ENCODE measurements at places on chromosomes 16 and 17.
A peak's percentile ranks its signal among the peaks of the same experiment; 100 is the strongest.

DNA sequence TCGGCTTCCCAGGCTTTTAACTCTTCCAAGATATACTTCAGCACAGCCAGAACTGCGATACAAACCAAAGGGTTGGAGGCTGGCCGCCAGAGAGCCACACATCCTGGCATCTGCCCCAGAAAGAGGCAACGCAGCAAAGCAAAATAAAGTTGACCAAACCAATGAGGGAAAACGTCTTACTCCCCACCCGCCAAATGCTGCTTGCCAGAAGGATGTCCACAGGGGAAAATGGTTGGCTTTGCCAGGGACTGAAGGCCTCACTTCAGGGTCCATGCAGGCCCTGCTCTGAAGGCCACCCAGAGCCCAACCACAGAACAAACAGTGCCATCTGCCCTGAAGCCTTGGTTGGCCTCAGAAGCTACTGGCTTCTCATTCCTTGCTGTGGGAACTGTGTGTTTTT, 15.0 kb downstream of the CACNG1 start:
- DNase-seq = no peak

- DNase-seq = no peak
Measured at GRCh38 chr16:54248863-54249710, 37.5 kb downstream of the IRX3 start.

- no peak for DNase-seq
Measured at GRCh38 chr17:41625602-41626001, 1.2 kb upstream of the KRT17 start.

DNA sequence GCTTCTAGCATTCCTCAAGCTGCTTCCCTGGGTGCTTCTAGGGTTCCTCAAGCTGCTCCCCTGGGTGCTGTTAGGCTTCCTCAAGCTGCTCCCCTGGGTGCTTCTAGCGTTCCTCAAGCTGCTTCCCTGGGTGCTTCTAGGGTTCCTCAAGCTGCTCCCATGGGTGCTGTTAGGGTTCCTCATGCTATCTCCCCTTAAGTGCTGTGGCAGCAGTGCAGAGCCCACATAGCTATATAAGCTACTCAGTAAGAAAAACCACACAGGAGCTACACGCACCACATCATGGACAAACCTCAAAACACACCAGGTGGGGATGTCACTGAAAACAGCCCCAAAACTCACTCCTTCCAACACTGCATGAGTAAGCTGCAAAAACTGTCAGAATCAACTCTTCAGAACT, 35.2 kb downstream of the ANKRD11 start:
- no peak for DNase-seq

- no peak for DNase-seq
Measured at GRCh38 chr17:72122765-72123529, 2.1 kb downstream of the SOX9 start.

GRCh38 chr17:32654324-32654723, 167.5 kb downstream of the CDK5R1 start:
- no peak for DNase-seq

GRCh38 chr17:37359682-37360188, 16.1 kb upstream of the C17orf78 start:
- DNase-seq = no peak

DNA sequence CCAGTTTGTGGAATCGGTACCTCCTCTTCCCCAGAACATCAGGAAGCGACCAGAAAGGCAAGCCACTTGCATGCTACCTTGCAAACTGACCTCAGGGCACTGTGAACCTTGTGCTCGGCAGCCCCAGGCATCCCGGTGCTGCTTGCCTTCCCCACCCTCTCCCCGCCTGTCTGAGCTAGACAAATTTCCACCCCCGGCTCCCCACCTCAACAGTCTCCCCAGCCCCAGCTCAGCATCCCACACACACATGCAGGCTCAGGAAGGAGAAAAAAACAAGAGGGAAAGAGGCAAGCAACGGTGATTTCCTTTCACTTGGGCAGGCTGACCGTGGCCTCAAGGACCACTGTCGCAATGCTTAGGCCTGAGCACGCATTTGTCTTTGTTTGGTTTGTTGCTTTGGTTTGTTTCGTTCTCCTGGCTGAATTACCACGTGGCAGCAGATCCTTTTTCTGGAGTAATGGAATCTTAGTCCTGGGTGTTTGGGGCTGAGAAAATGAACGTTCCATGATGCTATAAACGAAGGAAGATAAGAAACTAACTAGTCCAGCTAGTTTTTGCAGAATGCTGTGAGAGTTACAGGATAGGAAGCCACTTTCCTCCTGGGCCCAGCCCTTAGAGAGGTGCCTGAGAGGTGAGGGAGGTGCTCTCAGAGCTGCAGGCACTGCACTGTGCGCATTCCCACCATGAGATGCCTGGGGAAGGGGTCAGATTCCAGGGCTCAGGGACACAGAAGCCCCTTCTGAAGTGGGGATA, 27.9 kb downstream of the SDK2 start:
- no peak for DNase-seq

DNA sequence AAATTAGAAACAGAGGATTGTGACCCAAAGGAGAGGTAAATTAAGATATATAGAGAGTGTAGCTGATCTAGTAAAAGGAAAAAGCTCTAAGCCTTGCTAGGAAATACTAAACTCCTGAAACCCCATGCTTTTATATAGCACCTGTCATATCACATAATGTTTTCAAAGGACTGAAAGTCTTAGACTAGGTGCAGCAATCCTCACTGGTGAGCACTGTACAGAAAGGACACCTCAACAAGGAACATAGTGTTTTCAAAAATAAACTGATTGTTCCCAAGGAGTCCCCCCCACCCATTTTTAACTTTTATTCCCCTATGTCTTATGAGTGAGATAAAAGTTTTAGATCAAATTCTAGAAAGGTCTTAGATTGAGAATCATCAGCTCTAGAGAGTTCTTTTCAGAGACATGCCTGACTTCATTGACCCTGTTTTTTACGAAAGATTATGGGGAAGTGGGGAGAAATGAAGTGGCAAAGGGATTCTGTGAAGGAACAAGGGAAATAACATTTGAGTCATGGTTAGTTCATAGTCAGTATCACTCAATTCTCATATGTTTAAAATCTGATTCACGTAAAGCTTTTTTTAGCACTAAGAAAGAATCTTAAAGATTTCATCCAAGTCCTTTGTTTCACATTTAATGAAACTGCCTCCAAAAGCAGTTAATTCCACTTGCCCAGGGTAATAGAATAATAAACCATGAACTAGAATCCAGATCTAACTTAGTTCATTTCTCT, 166.4 kb downstream of the CYB561 start:
- DNase-seq = no peak

- DNase-seq = no peak
Measured at GRCh38 chr17:9217151-9218056, 196.1 kb downstream of the NTN1 start.

DNA sequence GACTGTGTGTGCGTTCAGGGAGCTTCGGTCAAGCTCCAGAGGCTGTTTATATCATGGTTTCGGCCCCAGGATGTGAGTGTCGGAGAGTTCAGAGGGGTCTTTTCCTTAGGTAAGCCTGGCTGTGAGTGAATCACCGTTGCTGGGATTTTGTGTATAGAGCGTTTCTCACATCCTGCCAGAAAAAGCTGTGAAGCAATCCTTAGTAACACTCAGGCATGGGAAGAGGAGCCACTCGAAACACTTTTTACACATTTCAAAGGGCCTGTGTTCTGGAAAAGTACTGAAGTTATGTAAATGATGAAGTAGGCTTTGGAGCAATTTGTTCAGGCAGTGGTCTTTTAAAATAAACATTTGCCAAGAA, 662 bp downstream of the PGS1 start:
- DNase-seq = no peak

GRCh38 chr17:70205401-70205800, 36.1 kb downstream of the KCNJ2 start:
- peak; percentile 3 for DNase-seq

DNA sequence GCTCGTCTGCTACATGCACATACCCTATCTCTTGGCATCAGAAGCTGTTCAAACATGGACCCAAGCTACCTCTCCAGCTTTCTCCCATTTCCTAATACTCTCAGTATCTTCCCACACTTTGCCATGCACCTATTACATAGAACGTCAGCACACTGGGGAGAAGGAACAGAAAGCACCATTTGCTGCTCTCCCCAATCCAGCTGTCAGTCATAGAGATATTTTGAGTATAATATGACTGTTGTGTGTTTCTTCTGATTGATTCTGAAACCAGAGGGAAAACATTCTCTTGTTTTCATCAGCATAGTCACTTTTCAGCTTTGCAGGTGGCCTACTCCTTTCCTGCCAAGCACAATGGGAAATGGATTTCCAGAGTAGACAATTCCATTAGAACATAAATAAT, 107.1 kb downstream of the ADAMTS18 start:
- DNase-seq = no peak

GRCh38 chr17:35289222-35289621, 46.4 kb downstream of the SLFN5 start:
- peak; percentile 28 for DNase-seq

- no peak for DNase-seq
Measured at GRCh38 chr16:70635336-70636016, 10.9 kb upstream of the IL34 start.

DNA sequence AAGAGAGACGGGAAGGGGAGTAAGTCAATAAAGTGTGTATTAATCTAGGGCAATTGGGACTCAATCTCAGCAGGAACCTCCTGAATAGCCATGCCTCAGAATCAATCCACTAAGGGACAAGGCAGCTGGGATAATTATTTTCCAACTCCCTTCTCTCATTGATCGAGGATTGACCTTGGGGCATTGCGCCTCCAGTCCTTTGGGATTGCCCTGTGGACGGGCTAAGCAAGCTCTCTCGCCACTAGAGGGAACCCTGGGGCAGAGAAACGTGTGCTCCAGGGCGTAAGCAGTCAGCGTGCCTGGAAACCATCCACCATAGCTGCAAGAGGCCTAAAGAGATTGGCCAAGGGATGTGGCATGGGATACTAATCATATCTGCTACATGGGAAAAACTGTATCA, 53.9 kb upstream of the ERCC4 start:
- DNase-seq = peak; percentile 14

DNA sequence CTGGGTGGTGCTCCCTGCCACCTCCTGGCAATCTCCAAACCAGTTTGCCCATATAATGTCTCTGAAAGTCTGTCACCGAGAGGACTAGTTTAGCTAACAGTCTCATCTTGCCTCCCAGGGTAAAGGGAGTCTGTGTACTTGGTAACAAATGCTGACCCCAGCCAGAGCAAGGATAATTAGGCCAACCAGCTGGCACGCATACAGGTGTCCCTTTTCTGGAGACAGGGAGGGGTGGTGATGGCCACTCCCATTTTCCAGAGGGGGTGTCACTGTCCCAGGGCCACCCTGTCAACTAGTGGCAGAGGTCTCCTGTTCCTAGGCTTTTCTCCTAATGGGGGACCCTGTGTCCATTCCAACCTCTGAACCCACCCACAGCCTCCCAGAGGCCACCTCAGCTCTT, 8.1 kb downstream of the FAM83G start:
- no peak for DNase-seq

DNA sequence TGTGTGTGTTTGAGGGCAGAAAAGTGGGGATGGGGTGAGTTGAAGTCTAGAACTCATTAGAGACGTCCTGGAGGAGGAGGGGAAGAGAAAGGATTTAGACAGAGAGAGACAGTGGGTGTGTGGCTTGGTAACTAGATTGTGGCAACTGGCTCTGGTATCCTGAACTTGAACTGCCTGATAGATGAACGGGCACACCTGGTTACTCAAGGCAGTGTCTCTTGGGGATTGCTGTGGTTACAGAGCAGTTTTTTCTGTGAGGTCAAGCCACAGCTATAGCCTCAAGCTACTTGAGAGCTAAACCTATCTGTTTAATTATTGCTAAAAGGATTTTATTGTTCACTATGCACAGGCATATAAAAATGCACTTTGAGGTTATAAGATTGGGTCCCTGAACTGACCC, 29.8 kb upstream of the MYH2 start:
- DNase-seq = no peak

- no peak for DNase-seq
Measured at GRCh38 chr17:80171681-80172080, 1.9 kb downstream of the CARD14 start.

GRCh38 chr17:69492410-69493071, 78.0 kb downstream of the MAP2K6 start:
- no peak for DNase-seq

DNA sequence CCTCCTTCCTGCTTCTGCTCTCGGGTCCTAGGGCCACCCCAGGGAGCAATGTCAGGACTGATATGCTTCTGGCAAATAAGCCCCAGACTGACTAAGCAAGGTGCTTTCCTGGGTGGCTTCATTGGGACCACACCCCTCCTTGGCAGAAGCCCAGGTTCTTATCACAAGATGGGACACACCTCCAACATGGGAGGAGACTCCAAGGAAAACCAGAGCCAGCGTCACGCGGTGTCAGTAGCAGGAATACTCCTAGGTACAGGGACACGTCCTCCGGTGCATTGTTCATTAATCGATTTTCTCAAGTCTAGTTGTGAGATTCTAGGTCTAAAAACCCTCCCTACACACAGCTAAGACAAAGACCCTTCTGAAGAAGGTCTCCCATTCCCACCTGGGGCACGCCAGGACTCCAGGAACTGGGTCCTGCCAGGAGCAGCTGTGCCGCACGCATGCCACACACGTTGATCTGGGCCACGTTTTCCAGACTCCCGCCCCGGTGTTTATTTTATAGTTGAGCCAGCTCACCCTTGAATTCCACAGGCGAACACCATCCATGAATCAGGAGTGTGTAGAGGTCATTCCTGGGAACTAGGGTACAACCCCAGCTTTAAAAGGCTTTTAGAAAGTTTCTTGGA, 30.8 kb downstream of the FA2H start:
- no peak for DNase-seq

DNA sequence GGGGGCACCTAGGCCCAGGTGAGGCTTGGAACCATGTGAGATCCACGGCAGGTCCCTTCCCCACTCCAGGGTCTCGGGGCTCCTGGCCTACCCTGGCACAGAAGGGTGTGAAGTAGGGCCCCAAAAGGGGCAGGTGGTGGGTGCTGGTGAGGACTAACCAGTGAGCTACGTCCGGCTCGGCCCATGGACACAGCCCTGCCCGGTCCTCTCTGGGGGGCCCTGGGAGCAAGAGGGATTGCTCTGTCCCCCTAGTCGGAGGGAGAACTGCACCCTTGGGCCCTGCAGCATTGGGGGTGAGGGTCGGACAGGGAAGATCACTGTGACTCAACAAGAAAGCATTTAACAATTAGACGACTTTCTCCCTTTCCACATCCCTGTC, 2.9 kb downstream of the ENPP7 start:
- no peak for DNase-seq

GRCh38 chr17:8141045-8141444, 11.2 kb downstream of the PER1 start:
- DNase-seq = no peak

- no peak for DNase-seq
Measured at GRCh38 chr16:66741950-66742808, 9.2 kb downstream of the DYNC1LI2 start.

DNA sequence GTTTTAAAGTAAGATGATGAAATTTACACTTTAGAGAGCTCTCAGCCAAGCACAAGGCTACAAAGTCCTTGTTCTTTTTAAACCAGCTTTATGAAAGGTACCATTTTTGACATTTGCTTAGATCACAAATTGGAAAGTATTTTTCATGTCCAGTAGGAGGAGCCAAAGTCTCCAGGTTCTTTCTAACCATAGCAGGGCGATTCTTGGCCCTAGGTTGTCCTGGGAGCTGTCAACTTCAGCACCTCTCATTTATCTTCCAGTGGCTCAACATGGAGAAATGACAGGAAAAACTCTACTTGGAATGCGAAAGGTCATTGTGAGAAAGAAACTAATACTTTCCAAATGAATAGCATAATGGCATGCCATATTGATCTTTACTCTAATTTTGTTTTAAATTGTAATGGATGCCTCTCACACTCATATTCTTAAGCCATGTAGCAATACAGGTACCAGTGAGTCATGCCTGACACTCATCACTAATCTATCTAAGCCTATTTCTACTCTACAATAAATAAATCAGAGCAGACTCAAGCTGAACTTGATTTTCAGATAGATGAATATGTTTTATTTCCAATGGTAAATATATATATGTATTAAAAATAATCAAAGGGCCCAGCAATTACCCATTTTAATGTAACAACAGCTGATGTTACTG, 919.1 kb upstream of the EEF2KMT start:
- no peak for DNase-seq

All from CD4-positive, alpha-beta T cell treated with Interleukin-12 subunit alpha and Interleukin-12 subunit beta, for 1 hour (primary cell).